GM23248 (cell line): ENCODE measurements at places on chromosomes 7 and 10.

GRCh38 chr10:42883993-42884983 lies 101.7 kb downstream of the BMS1 start:
- DNase-seq = no peak

DNA sequence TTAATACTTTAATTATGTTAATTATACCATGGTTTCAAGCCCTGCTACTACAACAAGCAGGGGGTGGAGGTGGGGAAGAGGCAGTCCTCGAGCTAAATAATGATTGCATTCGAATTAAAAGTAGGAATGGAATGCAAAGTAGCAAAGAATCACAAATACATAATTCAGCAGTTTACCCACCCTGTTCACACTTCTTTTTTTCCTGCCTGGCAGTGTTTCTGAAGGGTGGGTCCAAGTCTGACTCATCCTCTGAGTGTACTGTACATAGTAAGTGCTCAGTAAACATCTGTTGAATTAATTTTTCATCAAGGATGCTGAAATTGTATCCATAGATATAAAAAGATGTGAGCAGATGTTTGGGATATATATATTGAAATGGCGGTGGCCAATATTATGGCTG lies 778.8 kb downstream of the LRMDA start:
- peak; percentile 40 for DNase-seq

DNA sequence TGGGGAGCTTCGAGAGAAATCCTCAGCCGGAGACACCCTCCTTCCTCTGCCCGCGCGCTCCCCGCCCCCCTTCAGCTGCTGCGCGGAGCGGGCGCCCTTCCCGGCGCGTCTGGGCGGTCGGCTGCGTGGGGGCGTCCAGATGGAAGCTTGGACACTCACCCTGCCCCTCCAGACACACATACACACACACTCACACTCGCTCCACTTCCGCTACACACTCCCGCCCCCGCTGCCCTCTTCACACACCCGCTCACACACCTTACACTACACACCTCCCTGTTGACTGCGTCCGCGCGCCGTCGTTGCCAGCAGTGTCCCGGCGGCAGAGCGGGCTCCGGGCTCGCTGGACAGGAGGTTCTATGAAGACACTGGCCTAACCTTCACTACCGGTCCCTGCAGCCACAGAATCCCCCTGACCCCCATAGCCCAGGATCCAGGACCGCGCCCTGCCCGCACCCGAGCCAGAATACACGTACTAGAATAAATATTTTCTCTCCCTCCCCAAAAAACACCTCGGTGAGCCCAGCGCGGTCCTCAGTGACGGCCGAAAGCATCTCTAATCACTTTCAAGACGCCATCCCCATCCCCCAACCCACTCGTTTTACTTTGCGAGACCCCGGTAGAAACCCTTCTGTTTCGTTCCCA lies 1.1 kb upstream of the EGR2 start:
- peak; percentile 58 for DNase-seq

GRCh38 chr7:43615558-43616145 lies 32.7 kb downstream of the STK17A start:
- DNase-seq = no peak

- DNase-seq = no peak
Measured at GRCh38 chr7:27930910-27931476, 191.0 kb downstream of the TAX1BP1 start.

GRCh38 chr10:6203331-6204062 lies 765 bp downstream of the PFKFB3 start:
- peak; percentile 84 for DNase-seq

GRCh38 chr7:40937879-40938278 lies 765.0 kb downstream of the INHBA start:
- no peak for DNase-seq

- no peak for DNase-seq
Measured at GRCh38 chr7:156657681-156658080, 17.1 kb downstream of the RNF32 start.

- peak; percentile 73 for DNase-seq
Measured at GRCh38 chr7:23356726-23357125, 57.6 kb downstream of the MALSU1 start.

DNA sequence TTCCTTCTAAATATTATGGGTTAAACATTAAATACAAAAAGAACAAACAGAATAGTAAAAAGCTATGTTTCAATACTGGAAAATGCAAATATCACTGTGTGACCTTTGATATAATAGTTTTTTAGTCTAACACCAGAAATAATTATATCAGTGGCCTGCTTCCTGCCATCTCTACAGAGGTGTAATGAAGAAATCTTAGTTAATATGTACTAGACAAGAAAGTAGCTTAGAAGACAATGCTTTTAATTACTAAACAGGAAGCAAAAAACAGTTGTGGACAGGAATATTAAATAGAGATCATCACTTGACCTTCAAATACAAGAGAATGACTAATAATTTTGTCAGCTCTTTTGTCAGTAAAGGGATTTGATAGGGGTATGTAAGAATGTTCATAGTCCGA lies 47.4 kb upstream of the LRRN3 start:
- no peak for DNase-seq

GRCh38 chr10:69786791-69787190 lies 14.9 kb upstream of the COL13A1 start:
- peak; percentile 67 for DNase-seq

GRCh38 chr7:3067193-3067592 lies 23.5 kb upstream of the CARD11 start:
- no peak for DNase-seq

GRCh38 chr7:55572378-55573233 lies at the start of gene VOPP1:
TSS of gene VOPP1 (minus strand) at chr7:55572502. CDS start at chr7:55572324, 178 bp downstream.
- DNase-seq = peak; percentile 90

DNA sequence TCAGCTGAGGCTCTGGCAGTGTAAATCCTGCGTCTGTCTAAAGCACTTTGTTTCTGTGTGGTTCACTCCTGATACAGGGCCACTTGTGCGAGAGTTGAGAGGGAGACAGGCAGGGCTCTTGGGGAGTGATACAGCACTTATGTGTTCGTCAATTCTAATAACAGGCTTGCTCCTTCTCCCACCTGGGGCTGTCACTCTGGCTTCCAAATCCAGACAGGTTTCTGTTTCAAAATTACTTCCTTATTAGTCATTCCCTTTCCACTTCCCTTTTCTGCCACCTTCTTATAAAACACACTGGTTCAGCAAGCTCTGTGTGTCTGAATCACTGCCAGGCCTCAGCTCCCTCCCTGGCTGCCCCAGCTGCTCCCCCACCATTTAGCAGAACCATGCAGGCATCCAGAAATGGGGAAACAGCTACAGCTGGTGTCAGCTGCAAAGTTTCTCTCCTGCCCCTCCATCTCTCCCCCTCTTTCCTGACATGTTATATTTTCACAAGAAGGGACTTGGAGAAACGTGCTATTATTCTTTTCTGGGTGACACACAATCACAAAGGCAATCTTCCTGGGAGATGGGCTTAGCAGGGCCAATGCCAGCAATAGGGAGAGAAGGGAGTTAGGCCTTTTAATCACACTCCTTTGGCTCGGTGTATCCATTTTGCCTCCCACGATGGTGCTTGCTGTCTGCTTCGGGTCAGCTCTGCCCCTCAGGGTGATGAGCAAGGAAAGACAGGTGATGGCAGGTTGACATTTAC lies 58.4 kb upstream of the ZNRF2 start:
- peak; percentile 53 for DNase-seq

- no peak for DNase-seq
Measured at GRCh38 chr7:69657985-69658384, 59.7 kb downstream of the AUTS2 start.

- no peak for DNase-seq
Measured at GRCh38 chr7:918118-918425, 36.4 kb downstream of the ADAP1 start.

GRCh38 chr10:12481924-12482323 lies 132.6 kb downstream of the CAMK1D start:
- no peak for DNase-seq

- DNase-seq = no peak
Measured at GRCh38 chr10:4851846-4852245, 25.8 kb downstream of the AKR1E2 start.

GRCh38 chr10:131167036-131167860 lies 144.3 kb downstream of the TCERG1L start:
- no peak for DNase-seq

GRCh38 chr10:133127291-133128125 lies 32.5 kb upstream of the KNDC1 start:
- peak; percentile 50 for DNase-seq

DNA sequence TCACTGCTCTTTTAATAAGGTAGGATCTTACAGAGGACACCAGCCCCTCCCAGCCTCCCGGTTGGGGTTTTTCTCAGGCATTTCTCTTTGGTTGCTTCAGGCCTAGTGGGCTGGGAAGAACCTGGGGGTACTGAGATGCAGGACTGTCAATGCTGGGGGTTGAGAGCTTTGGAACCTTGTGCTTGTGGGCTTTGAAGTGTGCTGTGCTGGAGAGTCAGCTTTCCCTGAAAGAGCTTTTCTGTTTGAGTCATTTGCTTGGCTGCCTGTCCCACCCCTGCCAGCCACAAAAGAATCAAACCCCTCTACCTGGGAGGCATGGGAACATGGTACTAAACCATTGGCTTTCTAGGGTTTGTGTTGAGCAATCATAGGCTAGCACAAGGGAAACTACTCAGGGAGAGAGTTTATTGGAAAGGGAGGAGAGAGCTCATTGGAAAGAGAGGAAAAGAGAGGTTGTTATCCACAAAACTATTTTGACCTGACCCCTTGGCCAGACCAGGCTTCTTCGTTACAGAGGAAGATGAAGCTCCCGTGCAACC lies 1.4 kb downstream of the SCD start:
- no peak for DNase-seq

DNA sequence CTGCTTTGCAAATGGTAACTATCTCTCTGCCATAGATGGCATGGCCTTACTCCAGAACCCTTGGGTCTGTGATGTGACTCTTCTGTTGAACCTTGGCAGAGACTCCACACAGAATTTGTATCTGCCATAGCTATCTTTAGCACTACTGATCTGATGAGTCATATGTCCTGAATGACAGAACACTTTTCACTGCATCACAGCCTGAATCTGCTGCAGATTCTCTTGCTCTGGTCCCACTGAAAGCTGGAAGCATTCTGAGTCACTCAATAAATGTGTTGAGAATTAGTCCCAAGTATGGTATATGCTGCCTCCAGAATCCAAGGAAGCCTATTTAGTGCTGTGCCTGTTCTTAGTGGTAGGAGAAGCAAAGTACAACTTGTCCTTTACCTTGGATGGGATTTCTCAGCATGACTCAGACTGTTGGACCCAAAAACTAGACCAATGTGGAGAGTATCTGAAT lies 39.5 kb upstream of the ANKRD1 start:
- DNase-seq = peak; percentile 86

- no peak for DNase-seq
Measured at GRCh38 chr10:125084614-125085257, 75.6 kb downstream of the CTBP2 start.

DNA sequence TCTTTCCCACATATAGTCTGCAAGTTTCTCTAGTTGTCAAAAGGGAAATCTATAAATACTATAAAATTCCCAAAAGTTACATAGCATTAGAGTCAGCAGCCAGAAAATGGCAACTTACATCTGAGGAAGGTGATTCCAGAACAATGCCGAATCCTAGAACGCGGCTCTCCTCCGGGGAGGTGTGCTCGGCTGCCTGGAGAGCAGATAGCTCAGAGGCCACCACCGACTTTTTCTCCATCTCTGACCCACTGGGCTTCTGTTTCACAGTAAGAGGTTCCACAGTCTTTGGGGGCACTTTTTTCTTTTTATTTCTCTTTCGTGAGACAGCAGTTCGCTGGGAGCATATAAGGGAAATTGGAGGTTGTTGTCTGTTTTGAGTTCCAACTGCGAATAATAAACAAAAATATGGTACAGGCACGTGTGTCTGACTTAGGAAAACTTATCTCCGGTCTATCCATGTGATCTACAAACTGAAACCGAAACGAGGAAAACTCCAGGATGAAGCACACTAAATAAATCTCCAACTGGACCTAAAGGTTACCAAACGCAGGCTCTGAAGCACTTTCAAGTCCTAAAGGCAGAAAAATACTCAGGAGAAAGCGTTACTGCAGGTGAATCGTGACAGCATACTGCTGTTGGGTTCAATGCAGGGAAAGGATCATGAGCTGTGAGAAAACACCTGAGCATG lies 36.2 kb downstream of the BEND7 start:
- DNase-seq = no peak

DNA sequence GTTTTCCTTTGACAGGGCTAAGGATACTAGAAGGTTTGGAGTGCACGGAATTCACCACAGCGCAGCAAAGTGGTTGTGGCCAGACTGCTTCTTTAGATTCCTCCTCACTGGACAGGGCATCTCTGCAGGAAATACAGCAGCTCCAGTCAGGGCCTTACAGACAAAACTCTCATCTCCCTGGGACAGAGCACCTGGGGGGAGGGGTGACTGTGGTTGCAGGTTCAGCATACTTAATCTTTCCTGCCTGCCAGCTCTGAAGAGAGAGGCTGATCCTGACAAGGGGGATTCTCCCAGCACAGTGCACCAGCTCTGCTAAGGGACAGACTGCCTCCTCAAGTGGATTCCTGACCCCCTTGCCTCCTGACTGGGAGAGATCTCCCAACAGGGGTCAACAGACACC lies 1257.9 kb downstream of the NXPH1 start:
- no peak for DNase-seq

DNA sequence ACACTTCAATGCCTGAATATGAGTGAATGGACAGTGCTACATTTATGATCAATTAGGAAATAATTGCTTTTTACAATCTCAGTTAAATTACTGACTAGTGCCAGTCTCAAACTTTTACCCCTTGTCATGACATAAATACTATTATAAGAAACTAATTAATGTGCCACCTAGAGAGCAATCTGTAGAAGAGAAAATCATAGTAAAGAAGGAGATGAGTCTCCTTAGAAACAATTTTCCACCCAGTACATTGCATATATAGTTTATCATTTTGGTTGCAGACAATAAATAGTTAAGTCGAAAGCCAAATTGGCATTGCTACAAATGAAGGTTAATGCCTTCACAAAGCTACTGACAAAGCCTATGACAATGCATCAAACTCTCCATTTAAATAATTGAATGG lies 68.6 kb downstream of the SLC13A1 start:
- no peak for DNase-seq

GRCh38 chr10:33478675-33479125 lies 144.2 kb upstream of the NRP1 start:
- no peak for DNase-seq

- no peak for DNase-seq
Measured at GRCh38 chr7:50348469-50349162, 44.1 kb downstream of the IKZF1 start.

- DNase-seq = no peak
Measured at GRCh38 chr7:118759921-118760320, 535.4 kb downstream of the ANKRD7 start.

DNA sequence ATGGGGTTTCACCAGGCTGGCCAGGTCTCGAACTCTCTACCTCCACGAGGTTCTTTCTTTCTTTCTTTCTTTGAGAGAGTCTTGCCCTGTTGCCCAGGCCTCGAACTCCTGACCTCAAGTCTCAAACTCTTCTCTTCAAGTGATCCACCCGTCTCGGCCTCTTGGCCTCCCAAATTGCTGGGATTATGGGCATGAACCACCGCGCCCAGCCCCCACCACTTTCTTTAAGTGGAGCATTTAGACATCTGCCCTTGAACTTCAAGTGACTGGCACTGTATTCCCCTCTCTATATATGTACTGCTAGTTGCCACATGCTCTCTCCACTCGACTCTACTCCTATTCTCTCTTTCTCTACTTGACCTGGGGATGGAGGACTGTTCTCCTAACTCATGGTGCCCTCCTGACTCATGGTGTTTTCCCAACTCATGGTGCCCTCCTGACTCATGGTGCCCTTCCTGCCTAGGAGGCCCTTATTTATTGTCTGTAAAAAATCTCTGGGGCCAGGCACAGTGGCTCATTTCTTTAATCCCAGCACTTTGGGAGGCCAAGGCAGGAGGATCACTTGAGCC lies 19.3 kb upstream of the ACHE start:
- peak; percentile 42 for DNase-seq
